ENCODE measurements at places on chromosomes 4 and X.
A peak's percentile ranks its signal among the peaks of the same experiment; 100 is the strongest.

DNA sequence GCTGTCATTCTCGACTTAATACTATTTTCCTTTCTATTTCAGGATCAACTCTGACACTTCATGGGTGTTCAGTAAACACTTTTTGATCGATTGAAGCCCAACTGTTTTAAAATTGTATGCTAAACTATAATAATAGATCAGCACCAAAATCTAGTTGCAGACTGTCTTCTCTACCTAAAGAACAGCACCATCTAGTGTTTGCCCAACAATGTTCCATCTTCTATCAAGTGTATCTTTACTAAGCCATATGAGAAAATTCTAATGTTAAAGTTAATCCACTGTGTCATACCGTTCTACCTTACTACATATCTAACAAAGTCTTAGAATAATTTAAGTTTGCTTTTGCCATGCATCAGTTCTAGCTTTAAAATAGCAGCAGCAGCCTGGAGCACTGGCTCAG lies 113.0 kb upstream of the PRDX4 start:
- DNase-seq: peak; percentile 50

- peak; percentile 63 for DNase-seq
Observed at GRCh38 chr4:64539234-64539849, 130.1 kb upstream of the TECRL start.

DNA sequence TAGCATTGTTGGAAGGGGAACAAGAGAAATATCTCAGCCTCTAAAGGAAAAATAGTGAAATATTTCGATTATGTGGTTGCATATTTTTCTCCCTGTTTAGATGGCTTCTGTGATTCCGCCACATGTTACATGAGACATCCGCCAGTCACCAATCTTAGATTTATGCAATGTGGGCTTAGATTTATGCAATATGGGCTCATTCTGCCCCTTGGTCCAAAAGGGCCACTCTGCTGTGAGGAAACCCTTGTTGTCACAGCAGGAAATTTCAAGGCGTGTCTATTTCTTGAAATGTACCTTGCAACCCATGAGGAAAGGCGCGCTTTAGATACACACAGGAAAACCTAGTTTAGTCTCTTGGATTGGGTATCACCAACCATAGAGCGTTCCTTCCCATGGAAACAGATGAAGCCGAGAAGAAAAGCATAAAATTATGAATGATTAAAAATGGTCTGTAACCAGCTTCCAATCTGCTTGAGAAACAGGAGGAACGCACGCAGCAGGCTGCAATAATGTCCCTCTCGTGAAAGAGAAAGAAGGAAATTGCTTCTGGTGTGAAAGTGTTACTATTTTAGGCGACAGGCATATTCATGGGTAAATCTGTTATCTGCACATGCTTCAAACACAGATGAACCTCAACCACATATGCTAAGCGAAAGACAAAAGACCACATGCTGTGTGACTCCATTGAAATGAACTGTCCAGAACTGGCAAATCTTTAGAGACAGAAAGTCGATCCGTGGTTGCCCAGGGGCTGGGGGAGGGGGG lies 3.7 kb downstream of the RS1 start:
- DNase-seq: no peak

GRCh38 chrX:122913764-122914163 lies 270.3 kb upstream of the GRIA3 start:
- DNase-seq: no peak

DNA sequence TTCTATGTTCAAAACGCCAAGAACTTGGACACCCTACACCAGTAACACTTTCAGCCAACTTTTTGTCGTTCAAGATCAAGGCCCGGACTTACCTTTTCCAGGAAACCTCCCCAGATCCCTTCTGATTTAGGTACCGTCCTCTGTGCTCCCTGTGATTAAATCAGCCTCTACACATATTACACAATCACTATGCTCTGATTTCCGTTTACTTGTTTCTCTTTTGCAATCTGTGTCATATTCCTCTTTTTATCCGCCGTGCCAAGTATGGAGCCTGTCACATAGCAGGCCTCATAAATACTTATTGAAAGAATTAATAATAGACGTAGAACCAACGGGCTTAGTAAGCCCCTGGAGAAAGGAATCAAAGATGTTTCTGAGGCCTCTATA lies 722 bp upstream of the TMEM33 start:
- DNase-seq: no peak

GRCh38 chr4:949656-950055 lies 17.4 kb downstream of the TMEM175 start:
- no peak for DNase-seq

DNA sequence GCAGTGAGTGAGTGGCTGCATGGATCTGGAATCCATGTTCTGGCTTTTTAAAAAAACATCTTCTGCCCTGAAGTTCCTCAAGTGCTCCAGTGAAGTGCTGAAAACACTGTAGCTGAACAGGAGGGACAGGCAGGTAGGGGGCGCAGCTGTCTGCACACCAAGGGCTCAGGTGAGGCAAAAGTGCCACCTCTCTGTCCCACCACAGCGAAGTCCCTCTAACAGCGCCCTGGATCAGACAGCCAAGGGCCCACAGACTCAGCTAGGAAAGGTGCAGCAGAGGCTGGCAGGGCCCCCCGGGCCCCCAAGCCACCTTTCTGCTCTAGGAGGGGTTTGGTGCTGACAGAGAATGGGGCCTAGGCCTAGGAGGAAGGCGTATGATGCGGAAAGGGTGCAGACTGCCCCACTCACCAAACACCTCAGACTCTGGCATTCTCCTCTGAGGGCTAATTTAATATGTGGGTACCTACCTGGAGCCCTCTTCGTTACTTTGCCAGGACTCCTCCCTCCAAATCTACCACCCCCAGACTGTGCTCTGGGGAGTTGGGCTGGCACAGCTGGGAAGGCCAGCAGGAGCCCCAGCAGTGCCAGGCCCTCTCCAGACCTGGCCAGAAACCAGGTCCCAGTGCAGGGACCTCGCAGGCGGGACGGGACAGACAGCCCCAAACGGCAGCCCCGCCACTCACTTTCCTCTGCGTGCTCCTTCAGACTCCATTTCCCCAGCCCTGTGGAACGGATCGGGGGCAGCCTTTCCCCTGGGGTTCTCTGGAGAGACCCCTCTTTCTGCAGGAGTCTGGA lies 73.7 kb downstream of the ENPP6 start:
- DNase-seq: no peak

DNA sequence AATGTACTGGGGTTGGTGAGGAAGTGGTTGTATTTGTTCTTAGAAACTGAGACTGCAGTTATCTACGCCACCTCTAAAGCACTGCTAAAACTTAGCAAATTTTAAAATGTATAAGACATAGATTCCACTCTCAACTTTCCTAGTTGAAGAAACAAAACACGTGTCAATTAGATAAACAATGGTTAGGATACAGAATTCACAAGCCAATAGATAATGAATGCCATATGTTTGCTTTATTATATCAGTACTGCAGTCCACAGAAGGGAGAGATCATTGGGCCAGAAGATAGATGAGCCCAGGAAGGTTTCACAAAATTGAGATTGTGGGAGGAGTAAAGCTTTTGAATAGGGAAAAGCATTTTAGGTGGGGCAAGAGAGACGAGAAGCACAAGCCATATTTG lies 14.3 kb downstream of the TMEM33 start:
- no peak for DNase-seq

DNA sequence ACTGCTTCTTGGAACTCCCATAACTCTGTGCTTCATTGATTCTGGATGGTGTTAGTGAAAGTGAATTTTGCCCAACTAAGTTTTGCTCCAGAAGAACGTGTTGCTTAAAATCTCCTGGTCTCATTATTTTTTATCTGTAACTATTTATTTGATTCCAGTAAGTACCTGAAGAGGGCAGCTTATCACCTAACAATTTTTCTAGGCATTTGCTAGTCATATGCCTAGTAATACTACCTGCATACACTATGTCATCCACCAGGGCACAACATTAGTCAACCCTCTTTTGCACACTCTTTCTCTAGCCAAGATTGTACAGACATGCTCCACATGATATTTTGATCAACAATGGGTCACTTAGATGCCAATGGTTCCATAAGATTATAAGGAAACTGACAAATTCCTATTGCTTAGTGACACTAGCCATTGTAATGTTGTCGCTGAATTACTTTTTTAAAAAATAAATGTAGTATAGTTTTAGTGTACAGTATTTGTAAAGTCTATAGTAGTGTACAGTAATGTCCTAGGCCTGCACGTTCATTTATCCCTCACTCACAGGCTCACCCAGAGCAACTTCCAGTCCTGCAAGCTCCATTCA lies 499.9 kb upstream of the AADAT start:
- DNase-seq: peak; percentile 62

GRCh38 chrX:136488706-136489105 lies 959 bp downstream of the BRS3 start:
- no peak for DNase-seq
